NCI-H1694 treated with DMSO at 0.1 percent for 48 hours (cell line): ENCODE measurements at places on chromosomes 3 and 15.

DNA sequence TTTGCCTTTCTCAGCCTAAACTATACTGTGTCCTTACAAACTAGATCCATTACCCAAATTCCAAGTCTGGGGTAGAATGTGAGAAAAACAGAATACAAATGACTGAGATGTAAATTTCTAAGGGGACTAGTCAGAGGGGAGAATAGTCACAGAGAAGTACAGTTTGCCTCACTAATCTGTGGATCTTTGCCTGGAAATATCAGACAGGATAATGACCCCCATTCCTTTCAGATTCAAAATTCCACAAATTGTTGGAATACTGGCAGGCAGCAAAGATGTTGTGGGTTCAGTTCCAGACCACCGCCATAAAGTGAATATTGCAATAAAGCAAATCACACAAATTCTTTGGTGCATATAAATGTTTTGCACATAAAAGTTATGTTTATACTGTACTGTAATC lies 762.8 kb upstream of the NR2F2 start:
- DNase-seq: no peak

DNA sequence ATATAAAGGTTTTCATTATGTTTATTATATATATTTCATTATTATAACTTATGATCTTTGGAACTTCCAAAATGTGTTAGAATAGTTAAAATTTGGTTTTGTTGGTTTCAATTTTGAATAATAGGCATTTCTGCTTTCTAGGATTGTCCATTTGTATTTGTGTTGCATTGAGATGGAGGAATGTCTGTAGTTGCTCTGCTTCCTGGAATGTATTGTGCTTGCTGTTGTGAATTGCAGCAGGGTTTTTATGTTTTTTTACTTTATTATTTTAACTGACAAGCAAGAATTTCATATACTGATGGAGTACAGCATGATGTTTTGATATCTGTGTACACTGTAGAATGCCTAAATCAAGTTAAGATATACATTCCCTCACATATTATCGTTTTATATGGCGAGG lies 247.4 kb downstream of the XXYLT1 start:
- no peak for DNase-seq

GRCh38 chr3:195111319-195111705 lies 159.6 kb downstream of the XXYLT1 start:
- DNase-seq: no peak

DNA sequence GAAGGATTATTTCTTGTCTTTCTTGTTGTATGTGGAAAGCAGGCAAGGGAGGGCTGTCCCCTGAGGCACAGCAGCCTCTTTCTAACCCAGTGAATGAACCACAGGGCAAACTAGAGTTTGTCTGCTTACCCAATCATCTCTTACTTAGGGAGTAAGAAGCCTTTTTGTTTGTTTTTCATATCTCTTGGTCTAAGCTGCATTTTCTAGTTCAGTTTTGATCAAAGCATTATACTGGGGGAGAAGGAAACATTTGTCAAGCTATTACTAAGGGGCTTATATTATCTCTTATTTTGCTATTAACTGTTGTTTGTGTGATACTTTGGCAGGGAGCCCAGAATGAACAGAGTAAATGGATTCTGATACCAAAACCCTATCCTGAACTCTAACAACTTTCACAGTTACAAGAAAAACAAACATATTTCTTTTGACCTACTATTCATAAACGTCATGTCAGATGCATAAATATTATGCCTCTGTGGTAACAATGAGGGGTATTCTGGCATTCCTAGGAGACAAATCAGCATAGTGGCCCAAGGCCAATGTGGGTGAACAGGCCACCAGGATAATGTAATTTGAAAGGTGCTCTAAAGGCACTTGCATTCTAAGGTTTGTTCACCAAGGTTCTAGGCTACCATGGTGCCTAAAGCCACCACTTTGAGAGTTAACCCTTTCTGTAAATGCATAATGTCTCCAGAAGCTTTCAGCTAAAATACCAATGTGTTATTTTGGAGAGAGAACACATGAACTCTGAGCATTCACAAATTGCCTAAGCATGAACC lies 271.6 kb upstream of the ZPLD1 start:
- DNase-seq: no peak

DNA sequence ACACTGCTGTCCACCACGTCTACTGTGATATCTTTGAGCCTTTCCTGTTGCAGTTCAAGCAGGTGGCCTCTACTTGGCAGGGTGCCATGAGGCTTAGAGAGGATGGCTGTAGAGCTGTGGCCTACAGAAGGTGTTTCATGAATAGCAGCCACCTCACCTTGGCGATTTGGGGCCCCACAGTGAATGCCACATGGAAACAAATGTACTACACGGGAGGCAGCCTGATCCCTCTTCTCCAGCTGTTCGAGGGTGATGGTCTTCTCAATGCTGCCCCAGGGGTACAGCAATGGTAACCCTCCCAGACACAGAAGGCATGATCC lies 70.7 kb downstream of the FAM43A start:
- DNase-seq: no peak

DNA sequence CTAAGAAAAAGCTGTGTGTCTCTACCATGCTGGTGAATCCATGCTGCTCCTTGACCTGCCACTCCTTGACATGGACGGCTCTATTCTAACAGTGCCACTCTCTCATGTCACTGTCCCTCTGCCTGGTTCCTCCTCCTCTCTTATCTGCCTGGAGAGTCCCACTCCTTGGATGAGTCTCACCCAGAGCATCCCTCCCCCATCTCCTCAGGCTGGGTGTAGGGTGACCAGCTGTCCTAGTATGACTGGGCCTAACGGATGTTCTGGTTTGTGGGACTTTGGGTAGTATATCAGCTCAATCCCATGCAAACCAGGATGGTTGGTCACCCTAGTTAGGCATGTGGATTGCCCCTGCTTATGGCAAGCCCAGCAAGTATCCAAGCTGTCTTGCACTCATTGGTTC lies 54.3 kb downstream of the LIPC start:
- no peak for DNase-seq

DNA sequence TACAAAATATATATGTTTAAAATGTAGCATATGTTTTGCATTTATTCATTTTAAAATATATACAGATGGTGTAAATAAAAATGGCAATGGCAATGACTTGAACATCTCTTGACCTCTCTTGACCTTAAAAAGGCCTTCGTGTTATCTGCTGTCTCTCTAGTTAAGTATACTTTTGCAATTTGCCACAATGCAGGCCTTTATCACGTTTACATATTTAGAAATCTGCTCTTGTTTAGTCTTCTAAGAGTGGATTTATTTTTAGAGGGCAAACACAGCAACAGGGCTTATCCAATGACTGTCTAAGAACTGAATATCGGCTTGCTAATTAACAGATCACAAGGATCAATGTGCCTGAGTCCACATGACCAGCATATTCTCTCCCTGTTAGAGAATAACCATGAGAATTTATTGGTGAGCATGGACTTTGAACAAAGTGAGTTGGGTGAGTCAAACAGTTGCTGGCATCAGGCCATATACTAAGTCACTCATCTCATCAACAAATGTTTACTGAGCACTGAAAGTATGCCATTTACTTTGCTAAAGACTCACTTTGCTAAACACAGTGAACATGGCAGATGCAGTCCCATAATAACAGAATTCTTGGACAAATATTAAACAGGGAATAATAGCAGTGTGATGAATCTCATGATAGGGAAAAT lies 48.2 kb downstream of the MDFIC2 start:
- DNase-seq: no peak

DNA sequence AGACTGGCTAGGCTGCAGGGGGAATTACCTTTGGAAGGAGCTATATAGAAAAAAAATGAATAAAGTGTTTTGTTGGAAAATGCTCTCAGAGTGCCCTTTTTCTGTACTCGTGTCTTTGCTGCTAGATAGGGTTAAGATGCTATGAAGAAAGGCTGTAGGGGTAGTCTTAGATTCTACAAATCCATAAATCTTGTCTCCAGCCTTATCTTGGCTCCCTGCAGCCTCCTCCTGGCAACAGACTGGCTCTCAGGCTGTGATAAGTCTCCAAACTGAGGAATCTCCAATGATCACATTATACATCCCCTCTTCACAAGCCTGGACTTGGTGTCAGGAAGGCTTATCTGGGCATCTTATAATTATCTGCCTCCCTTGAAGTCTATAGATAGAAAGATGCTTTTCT lies 9.3 kb downstream of the LPCAT4 start:
- DNase-seq: no peak

GRCh38 chr3:159938714-159939113 lies 49.9 kb upstream of the IL12A start:
- DNase-seq: no peak

DNA sequence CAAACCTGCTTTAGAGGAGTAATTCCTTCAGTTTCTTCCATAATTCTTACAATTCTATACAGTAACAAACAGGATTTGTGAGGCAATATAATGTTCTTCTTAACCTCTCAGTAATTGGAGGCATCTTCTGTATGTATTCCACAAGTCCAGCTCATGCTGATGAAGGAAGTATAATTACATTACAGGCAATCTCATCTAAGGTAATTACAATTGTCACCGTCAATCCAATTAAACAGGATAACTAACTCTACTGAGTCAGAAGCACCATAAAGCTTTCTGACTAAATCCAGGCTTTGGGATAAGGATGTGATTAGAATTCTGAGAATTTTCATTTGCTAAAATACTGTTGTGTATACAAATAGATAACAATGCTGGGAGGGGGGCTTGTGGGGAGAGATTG lies 115.2 kb upstream of the SEMA6D start:
- DNase-seq: no peak

DNA sequence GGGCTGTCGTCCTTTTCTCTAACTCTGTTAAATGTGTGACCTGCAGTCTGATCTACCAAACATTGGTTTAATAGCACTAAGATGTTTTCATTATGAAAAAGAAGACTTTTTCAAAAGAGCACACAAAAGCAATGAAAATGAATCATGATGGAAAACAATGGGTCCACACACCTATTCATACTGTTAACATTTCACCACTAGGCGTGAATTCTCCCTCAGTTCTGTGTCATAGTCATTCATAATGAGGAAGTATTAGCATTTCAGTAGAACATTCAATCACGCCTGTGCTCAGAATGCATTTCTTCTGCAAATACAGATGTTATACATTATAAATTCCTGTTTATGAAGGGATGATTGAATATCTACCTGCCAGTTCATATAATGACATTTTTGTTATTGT lies 35.9 kb downstream of the EIF4E3 start:
- DNase-seq: no peak

DNA sequence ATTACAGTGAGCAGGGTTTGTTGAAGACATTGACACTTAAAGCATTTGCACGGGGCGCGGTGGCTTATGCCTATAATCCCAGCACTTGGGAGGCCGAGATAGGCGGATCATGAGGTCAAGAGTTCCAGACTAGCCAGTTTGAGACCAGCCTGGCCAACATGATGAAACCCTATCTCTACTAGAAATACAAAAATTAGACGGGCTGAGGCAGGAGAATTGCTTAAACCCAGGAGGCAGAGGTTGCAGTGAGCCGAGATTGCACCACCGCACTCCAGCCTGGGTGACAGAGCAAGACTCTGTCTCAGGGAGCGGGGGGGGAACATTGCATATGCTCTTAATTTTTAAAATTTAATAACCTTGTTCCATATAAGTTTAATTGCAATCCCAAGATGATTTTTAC lies 11.9 kb downstream of the STT3B start:
- DNase-seq: no peak

- no peak for DNase-seq
Observed at GRCh38 chr3:104126864-104127553, 1239.7 kb upstream of the ALCAM start.

DNA sequence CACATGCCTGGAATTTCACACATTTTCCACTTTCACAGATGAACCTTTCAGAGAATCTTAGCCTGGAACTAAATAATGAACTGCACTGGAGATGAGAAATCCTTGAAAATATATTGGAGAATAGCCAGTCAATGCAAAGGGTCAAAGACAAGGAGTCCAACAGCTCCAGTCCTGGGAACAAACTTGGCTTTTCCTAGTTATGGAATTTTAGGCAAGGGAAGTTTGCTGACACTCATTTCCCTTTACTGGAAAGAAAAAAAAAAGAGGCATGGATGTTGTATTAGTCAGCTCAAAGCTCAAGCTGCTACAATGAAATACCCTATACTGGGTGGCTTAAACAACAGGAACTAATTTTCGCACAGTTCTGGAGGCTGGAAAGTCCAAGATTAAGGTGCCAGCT lies 690.8 kb upstream of the ARPP21 start:
- DNase-seq: no peak

- no peak for DNase-seq
Observed at GRCh38 chr15:53453253-53454105, 306.0 kb downstream of the WDR72 start.

GRCh38 chr3:128462931-128463330 lies 3.8 kb downstream of the DNAJB8 start:
- DNase-seq: no peak

GRCh38 chr3:177448987-177449359 lies 251.7 kb upstream of the TBL1XR1 start:
- no peak for DNase-seq

DNA sequence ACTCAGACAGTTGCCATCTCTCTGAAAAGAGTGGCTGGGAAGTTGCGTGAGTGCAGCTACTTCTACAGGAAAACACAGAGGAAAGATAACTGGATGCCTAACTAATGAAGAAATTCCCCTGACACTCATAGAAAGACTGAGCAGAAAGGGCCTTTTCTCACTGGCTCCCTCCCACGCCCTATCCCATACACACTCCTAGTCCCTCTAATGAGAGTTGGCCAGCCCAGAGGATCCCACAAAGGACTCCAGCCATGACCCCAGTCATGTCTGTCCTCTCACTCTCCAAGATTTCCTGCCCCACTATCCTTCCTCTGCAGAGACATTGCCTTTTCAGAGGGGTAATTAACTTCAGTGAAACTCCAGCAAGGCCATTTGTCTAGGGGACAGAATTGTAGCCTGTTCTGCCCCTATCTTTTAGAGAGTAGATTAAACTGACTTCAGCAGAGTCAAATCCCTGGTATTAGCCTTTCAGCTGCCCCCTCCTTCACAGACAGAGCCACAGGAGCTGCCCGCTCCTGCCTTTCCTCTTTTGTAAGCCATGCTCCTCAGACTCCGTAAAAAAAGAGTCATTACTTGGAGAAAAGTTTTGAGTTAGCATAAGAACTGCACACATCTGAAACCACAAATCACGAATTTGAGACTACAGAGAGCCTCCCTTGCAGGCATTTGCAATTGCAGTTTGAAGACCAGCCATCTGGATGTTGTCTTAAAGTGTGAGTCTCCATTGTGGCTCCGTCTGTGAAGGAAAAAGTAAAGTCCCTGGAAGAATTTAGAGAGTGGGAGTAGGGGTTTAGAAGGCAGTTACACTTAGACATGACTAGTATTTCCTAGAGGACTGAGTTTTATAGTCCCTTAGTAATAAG lies 129.1 kb upstream of the SEMA6D start:
- DNase-seq: no peak

- DNase-seq: no peak
Observed at GRCh38 chr3:5054098-5054497, 68.0 kb upstream of the ARL8B start.

GRCh38 chr3:168794427-168794826 lies 698.7 kb upstream of the GOLIM4 start:
- DNase-seq: no peak
